ENCODE measurements at places on chromosomes 6 and 20.

DNA sequence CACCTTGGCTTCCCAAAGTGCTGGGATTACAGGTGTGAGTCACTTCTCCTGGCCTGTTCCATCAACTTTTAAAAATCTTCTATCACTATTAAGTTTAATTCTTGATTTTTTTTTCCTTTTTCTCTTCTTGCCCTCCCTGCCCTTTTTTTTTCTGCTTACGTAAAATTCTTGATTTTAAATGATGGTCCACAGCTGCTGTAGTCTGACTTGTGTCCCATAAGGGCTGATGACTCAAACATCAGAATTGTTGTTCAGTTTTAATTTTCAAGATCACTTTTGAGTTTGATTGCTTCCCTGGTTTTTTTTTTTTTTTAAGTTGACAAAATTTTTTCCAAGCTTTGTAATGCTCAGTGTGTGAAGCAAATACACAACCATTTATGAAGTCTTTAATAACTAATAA lies 61.9 kb downstream of the CBFA2T2 start:
- no peak for DNase-seq

DNA sequence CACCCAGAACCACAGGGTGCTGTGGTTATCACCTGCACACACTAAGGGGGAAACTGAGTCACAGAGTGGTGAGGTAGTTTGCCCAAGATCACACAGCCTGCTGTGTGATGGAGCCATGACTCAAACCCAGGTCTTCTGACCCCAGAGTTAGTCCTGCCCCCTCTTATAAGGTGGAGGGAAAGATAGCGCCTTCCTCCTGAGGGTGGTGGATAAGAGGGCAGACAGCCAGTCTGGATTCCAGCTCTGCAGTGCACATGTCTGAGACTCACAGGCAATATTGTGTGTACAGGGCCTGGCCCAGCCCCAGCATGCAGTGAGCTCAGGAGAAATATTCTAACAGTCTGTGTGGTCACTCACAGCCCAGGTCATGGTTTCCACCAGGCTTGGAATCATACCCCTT lies 393.7 kb downstream of the CDH4 start:
- no peak for DNase-seq

DNA sequence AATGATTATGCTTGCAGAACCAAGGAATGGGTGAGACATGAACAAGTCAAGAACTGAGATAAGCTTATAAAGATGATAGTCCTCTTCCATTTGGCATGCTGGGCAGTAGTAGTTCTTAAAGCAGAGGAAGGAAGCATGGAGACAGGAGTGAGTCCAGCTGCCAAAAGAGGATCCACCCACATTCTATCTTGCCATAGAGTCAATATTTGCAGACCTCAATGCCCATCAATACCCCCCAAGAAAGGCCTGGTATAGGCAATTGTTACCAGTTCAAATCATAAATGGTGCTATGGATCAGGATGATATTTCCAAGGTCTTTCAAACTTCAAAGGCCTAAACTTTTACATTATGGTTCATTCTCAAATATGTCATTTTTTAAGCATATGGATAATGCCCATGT lies 4.8 kb downstream of the ARHGAP18 start:
- DNase-seq, result no peak

GRCh38 chr6:142005021-142005420 lies 127.7 kb upstream of the GJE1 start:
- DNase-seq, result no peak

DNA sequence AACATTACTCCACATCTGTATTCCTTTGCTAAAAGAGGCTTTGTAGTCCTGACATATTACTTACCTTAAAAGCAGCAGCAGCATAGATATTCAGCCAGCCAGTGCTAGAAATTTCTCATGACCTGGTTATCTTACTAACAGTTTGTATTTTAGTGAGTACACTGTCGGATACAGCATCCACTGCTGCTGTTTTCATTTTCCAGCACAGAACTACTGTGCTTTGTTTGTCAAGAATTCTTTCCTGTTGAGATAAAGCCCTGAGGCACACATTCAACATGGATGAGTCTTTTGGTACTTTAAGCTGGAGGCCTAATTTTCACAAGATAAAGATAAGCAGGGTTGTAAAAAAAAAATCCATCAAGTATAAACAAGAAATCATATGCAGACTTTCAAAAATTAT lies 311.2 kb upstream of the OPRM1 start:
- no peak for DNase-seq

GRCh38 chr20:48329676-48330664 lies 497.8 kb downstream of the PREX1 start:
- no peak for DNase-seq

DNA sequence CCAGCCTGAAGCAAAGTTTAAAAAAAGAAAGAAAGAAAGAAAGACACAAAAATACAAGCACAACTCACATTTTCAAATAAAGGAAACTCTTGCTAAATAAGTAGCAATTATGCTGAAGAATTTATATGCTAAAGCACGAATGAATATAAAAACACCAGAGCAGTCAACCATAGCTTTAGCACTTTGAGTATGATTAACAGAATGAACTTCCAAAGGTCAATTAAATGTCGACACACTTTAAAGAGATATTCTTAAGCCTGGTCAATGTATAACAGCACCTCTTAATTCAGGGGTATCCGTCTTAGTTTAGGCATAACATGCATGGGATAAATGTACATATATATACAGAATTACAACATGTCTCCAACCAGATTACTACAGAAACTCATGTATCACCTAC lies 125.9 kb downstream of the OGFRL1 start:
- DNase-seq, result no peak

DNA sequence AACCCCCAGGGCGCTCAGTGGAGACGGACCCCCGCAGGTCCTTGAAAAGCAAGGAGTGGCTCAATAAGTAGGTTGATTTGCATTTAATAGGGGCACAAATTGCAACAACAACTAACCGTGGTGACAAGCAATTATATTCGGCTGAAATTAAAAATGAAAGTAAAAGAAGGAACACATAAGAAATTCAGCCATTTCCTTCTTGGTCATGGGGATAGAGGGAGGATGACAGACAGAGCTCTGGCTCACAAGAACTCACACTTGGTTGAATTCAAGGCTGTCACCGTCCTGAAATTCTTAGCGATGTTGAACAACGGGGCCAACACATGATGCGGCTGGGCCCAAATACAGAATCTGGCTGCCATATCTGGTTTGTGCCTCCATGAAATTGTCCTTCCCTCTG lies 129.0 kb downstream of the EDN3 start:
- no peak for DNase-seq

DNA sequence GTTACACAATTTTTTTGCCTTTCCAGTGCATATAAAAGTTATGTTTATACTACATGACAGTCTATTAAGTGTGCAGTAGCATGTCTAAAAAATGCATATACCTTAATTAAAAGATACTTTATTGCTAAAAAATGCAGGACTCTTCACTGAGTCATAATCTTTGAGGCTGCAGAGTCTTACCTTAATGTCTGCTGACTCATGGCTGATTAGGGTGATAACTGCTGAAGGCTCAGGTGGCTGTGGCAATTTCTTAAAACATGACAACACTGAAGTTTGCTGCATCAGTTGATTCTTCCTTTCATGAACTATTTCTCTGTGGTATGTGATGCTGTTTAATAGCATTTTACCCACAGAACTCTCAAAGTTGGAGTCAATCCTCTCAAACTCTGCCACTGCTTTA lies 19.1 kb downstream of the ZSCAN23 start:
- no peak for DNase-seq

- no peak for DNase-seq
Measured at GRCh38 chr6:106413016-106413415, 52.5 kb downstream of the CRYBG1 start.

DNA sequence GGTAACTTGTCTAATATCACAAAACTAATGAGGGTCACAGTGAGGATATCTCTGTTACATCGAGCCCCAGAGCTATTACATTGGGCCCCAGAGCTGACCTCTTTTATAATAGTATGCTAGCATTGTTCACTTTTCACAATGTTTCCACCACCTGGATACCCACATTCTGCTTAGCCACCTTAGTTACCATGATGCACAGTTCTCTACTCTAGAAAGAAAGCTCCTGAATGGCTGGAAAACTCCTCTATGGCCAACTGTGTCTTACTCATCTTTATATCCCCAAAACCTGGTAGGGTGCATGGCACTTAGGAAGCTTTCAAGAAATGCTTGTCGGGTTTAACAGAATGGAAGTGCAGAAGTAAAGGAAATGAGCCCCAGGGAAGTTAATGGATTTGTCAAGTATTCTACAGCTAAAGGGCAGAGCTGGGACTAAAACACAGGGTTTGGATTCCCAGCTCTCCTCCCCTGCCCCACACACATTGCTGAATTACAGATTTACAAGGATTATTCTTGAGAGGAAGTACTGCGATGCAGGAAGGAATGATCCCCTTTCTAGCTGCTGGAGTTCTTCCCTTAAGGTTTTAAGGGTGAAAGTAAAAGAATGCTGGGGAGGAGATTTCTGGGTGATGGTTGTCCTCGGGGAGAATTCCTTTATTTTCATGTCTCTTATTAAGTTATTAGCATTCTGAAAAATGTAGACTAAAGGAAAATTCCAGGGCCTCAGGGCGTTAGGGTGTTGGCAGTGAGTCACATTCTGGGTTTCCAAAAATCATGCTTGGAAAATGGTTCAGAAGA lies 16.1 kb upstream of the HINT3 start:
- DNase-seq, result no peak

DNA sequence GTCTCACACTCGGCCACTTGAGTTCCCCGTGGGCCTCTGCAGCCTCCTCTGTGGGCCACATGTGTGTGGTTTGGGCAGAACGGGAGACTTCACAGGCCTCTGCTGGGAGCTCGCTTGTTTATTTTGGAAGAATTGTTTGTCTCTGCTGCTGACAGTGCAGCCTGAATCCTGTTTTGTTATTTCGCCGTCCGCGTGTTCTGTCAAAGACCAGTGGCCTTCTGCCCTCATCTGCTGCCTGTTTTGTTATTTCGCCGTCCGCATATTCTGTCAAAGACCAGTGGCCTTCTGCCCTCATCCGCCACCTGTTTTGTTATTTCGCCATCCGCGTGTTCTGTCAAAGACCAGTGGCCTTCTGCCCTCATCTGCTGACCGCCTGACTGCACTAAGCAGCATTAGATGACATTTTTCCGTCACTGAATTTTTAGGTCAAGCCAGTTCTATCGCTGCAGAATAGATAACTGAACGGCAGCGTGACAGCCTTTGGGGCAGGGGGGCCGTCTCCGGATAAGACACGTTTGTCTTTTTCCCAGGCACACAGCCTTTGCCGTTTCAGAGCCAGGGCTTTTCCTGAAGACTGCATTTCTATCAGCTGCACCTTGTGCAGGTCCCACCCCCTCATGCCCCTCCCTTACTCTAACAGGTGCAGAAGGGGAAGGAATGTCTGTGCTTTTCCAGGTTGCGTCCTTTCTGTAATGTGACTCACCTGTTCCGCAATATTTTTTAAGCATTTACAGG lies 158.5 kb upstream of the AFDN start:
- DNase-seq, result no peak

DNA sequence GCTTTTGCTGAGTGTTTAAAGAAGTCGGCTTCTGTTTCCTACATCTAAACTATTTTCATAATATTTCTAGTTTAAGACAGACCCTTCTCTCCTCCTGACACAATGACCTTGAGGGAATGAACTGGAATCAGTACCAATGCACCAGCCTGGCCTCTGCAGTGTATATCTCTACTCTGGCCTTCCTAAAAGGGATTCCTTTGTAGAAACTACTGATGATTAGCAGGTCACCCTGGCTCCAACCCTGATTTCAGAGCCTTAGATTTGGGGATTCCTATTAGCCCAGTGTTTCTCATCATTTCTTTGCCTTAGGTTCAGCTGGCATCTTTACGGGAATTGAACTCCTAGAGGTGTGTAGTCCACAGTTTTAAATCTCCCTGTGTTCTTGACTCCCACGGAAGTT lies 75.4 kb downstream of the ADGRB3 start:
- DNase-seq, result no peak

GRCh38 chr20:50227506-50227905 lies 36.9 kb downstream of the CEBPB start:
- no peak for DNase-seq

GRCh38 chr6:51398793-51399192 lies 580.1 kb downstream of the TFAP2B start:
- no peak for DNase-seq

GRCh38 chr6:63926258-63926780 lies 290.7 kb downstream of the PHF3 start:
- no peak for DNase-seq

- no peak for DNase-seq
Measured at GRCh38 chr6:1267057-1267732, 44.7 kb upstream of the FOXQ1 start.

- DNase-seq, result no peak
Measured at GRCh38 chr6:24100024-24100769, 25.8 kb upstream of the NRSN1 start.

DNA sequence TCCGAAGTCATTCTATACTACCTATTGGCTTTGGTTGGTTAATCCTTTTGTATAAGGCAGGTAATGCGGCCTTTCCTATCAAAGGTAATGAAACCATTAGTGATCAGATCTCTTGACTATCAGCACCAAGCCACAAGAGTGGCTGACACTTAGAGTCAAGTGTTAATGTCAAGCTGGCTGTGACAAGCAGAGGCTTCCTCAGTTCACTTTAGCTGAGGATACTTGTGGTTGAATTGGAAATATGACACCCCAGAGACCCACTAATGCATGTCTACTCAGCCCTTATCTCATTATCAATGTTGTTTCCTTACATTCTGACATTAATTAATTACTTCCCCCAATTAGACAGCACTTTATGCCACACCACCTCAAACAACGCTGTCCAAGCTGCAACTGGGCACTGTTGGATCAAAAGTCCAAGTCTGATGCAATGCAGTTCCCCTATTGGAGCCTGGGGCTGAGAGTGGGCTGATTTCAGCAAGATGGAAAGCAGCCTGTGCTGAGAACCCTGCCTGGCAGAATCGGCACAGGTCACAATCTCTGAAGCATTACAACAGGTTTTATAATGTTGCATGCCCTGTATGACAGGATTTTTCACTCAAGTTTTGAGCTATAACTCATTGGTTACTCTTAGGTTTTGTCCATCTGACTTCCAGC lies 273.5 kb downstream of the COL12A1 start:
- no peak for DNase-seq

GRCh38 chr20:44034451-44034850 lies 119.8 kb downstream of the TOX2 start:
- DNase-seq, result no peak

- no peak for DNase-seq
Measured at GRCh38 chr6:71139249-71139648, 149.4 kb upstream of the OGFRL1 start.
